ENCODE measurements at places on chromosomes 3 and 15.
A peak's percentile ranks its signal among the peaks of the same experiment; 100 is the strongest.

GRCh38 chr15:81625896-81626295 is 251.9 kb upstream of the TMC3 start:
- no peak for DNase-seq

- DNase-seq, result no peak
Observed at GRCh38 chr3:44238889-44239288, 2.8 kb upstream of the TOPAZ1 start.

DNA sequence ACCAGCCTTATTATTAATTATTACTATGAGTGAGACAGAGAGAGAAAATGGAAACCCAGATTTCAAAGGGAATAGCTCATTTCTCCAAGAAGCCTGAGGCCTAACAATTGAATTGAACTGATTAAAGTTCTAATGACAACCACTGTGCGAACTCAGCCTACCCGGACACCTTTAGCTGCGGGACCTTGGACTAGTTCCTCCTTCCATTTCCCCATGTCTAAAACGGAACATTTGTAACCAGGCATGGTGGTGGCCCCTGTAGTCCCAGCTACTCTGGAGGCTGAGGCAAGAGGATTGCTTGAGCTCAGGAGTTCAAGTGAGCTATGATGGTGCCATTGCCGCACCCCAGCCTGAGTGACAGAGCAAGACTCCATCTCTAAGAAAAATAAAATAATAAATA is 16.4 kb upstream of the RTP2 start:
- DNase-seq, result no peak

DNA sequence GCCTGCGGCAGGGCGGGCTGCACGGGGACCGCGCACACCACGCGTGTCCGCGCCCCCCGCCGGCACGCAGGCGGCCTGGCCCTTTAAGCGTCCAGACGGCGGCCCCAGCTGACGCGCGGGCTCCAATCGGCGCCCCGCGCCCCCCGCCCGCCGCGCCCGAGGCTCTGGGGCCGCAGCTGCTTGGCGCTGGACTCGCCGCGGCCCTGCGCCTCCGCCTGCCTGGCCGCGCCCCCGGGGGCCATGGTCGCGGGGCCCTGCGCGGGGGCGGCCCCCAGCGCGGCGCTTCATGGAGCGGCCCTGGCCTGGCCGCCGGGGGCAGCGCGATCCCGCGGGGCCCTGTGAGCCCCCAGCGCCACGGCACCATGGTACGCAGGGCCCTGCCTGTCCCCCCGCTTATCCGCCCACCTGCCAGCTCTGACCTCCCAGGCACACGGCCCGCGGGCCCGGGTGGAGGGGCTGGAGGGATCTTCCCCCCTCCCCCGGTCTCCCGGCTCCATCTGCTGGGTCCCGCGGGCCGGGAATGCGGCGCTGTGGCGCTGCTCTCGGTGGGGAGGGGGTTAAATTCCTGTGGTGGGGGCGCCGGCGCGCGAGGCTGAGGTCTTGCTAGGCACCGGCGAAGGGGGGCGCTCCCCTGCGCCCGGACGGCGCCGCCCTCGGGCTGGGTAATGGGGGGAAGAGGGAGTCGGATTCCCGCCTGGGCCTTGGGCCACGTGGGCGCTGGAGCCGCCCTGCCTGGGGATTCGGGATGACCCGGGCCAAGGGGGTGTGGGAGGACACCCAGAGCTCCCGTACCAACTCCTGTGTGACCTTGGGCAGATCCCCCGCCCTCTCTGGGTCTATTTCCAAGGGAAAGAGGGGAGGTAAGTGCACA is 1.1 kb downstream of the ZBTB47 start:
- DNase-seq, result peak; percentile 57

- DNase-seq, result no peak
Observed at GRCh38 chr3:136114421-136114820, 81.7 kb downstream of the MSL2 start.

GRCh38 chr3:71515636-71516365 is 67.7 kb downstream of the FOXP1 start:
- DNase-seq, result no peak

- DNase-seq, result no peak
Observed at GRCh38 chr3:128190501-128190900, 37.2 kb downstream of the EEFSEC start.

- DNase-seq, result no peak
Observed at GRCh38 chr3:99915906-99916432, 98.3 kb downstream of the CMSS1 start.

DNA sequence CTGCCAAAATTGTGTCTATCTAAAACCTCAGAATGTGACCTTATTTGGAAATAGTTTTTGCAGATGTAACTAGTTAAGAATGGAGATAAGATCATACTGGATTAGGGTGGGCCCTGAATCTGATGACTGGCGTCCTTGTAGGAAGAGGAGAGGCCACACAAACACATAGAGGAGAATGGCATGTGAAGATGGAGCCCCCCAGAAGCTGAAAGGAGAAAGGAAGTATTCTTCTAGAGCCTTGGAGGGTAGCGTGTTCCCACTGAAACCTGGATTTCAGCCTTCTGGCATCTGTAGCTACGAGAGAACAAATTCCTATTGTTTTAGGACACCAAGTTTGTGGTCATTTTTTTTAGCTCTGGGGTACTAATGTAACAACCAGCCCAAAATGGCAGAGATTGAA is 423.0 kb upstream of the TPM1 start:
- DNase-seq, result no peak

GRCh38 chr15:68733666-68734065 is 87.0 kb downstream of the ANP32A start:
- no peak for DNase-seq

DNA sequence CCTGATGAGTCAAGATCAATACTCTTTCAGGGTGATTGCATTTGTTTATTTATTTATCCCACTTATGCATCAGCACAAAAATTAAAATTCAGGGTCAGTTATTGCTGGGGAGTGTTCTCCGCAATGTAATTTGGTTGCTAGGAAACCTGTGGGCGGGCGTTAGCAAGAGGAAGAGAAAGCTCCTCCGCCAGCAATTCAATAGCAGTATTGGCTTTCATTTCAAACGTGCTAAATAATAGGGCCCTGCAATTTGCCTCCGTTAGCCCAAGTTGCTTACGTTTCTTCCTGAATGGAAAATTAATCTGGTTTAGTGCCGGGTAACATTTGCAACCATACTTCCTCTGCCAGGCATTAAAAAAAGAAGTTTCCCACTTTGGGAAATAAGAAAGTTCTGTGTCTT is 35.5 kb upstream of the PLCL2 start:
- DNase-seq, result no peak

GRCh38 chr3:123778991-123779622 is 105.0 kb downstream of the MYLK start:
- no peak for DNase-seq

GRCh38 chr3:14403619-14404155 is 1.3 kb downstream of the SLC6A6 start:
- DNase-seq, result no peak

GRCh38 chr3:73378207-73378606 is 246.5 kb downstream of the PDZRN3 start:
- DNase-seq, result no peak

- DNase-seq, result no peak
Observed at GRCh38 chr3:80060664-80061063, 292.9 kb upstream of the ROBO1 start.

GRCh38 chr3:8891774-8892173 is 71.5 kb downstream of the RAD18 start:
- DNase-seq, result no peak

DNA sequence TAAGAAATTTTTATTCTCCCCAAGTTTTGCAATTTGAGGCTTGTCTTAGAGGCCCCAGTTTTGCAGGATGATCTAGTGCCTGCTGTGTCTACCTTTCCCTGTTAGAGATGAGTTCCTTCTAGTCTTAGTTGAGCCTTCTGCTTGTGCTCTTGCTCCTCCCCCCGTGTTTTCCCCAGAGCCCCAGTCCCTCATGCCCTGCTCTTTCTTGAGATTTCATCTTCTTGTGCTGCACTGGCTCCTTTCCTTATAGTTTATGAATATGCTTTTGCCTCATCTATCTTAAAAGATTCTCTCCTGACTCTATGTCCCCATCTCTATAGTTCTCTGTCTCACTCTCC is 4.7 kb downstream of the GAP43 start:
- DNase-seq, result no peak

GRCh38 chr15:47688573-47689086 is 28.7 kb upstream of the SEMA6D start:
- DNase-seq, result no peak

- no peak for DNase-seq
Observed at GRCh38 chr15:36905908-36906307, 194.4 kb downstream of the MEIS2 start.

GRCh38 chr3:28700728-28701127 is 352.1 kb upstream of the AZI2 start:
- no peak for DNase-seq

GRCh38 chr3:36318621-36319200 is 61.6 kb upstream of the STAC start:
- DNase-seq, result no peak

DNA sequence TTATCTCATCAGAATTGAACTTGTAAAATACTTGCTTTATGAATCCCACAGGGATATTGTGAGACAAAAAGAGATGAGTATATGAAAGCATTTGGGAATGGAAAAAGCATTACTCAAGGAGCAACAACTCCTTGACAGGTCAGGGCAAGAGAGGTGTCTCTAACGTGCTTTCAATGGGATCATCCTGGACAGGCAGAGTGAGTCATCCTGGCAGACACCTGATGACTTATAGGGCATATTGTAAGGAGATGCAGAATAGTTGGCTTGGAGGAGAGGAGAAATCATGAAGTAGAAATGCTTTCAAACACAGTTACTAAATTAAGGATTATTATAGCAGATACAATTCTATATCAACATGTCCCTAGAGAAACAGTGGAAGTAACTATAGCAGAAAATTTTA is 71.9 kb upstream of the THSD4 start:
- no peak for DNase-seq

GRCh38 chr3:99172736-99173657 is 271.5 kb upstream of the DCBLD2 start:
- peak; percentile 51 for DNase-seq

DNA sequence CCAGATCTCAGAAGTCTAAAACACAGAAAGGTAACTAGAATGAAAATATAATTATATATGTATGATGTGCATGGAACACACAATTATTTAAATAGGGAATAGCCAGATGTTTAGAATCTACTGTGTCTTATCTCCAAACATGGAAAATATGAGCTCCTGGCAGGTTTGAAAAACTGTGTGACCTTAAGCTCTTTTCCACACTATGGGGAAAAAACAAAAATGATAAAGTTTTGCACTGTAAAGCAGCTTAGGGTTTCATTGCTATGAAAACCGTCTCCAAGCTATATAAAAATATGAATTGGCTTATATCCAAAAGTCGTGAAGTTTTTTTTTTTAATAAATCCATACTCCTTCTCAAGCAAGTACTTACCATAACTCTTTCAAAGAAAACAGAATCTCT is 159.8 kb downstream of the ERC2 start:
- DNase-seq, result no peak

- no peak for DNase-seq
Observed at GRCh38 chr3:55333923-55334322, 153.2 kb downstream of the WNT5A start.

DNA sequence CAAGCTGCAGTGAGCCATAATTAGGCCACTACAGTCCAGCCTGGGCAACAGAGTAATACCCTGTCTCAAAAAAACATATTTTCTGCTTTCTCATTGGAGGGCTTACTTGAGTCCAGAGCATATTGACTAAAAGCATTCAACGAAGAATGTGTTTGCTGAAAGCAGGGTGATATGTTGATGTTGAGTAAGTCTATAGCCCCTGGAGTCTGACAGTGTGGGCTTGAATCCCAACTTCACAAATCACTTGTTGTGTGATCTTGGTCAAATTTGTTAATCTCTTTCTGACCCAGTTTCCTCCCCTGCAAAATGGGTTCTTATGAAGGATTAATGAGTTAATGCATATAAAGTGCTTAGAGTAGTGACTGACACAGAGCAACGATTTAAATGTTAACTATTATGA is 403.9 kb downstream of the MECOM start:
- no peak for DNase-seq

DNA sequence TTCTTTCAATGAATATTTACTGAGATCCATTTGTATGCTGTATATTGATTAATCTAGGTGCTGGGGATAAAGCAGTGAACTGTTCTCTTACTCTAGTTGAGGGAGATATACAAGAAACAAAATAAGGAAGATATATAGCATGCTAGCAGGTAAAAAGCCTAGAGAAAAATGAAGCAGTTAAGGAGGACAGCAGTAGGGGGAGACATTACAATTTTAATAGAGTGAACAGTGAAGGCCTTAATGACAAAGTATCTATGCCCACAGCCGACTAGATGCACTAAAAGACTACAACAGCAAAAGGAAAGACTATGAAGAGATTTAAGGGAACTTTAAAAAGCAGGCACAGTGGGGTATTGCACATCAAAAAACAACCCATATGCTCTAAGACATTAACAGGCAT is 81.4 kb downstream of the XRN1 start:
- DNase-seq, result no peak

DNA sequence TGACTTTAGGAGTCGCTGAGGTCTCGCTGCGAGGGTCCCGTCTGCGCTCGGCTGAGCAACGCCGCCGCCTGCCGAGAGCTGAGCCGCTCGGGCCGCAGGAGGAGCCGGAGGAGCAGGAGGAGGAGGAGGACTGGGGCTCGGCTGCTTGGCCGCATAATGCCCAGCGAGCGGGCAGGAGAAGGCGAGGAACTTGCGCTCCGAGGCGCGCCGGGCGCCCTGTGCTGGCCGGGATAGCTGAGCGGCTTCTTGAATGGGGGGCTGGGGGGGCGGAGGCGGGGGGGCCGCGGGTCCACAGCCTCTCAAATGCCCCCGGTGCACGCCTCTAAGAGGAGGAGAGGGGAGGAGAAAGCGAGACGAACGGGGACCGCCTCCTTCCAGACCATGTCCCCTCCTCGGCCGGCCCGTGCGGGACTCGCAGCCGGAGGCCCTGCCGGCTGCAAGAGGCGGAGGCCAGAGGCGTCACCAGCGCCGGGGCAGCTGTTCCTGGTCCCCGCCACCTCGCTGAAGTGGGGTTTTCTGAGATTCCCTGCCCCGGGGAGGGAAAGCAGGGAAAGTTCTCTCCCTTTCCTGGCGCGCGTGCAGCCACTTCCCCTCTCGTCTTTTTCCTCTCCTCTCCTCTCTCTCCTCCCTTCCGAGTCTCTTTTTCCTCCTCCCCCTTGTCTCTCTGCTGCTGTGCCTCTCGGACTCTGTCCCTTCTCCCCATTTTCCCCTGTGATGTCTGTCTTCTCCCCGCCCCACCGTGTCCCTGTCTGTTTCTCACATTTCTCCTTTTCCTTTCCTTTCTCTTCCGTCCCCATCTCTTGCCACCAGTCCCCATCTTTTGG is at the start of gene ADAMTS9:
Gene ADAMTS9 (minus strand): TSS at position 220 of the 824 bp plus-strand sequence. CDS start 343 bp downstream, outside the sequence.
- DNase-seq, result peak; percentile 50

Measured in left lobe of liver (tissue), 2 donors.